Activated CD4-positive, alpha-beta T cell treated with anti-CD3 and anti-CD28 coated beads, Interleukin-10, Interleukin-2, amounts not matched to agents 100 ng/mL and 50 ng/mL, durations not matched to agents 16 hours and 8 hours (primary cell): ENCODE measurements at places on chromosomes 2 and 18.

GRCh38 chr2:181203412-181203811 is 223.0 kb downstream of the UBE2E3 start:
- no peak for DNase-seq

GRCh38 chr2:19124135-19124534 is 234.3 kb downstream of the OSR1 start:
- no peak for DNase-seq

DNA sequence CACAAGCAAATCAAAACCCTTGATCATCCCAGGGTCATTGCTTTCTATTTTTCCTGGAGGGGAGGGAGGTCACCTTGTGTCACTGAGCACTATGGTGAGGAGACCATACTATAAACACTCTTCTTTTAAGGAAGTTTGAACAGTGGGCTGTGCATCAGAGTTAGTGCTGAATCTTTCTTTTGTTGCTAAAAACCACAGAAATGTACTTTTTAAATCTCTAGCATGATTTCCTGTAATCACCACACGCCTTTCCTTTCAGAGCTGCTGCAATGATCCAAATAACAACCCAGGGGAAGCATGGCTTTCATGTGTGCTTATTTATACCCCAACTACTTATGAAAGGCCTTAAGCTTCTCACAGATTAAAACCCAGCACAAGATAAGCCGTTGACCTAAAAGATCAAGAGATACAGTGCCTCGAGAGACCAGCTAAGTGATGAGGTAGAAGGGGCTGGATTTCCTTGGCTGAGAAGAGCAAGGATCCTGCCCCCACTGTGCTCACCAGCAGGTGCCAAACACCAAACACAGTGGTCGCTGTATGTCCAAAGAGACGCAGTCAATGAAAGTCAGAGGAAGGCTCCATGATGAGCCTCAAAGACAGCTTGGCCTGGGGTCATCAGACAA is 34.7 kb downstream of the TRABD2A start:
- DNase-seq, result peak; percentile 67

- no peak for DNase-seq
Observed at GRCh38 chr2:215764441-215765048, 248.8 kb downstream of the MREG start.

DNA sequence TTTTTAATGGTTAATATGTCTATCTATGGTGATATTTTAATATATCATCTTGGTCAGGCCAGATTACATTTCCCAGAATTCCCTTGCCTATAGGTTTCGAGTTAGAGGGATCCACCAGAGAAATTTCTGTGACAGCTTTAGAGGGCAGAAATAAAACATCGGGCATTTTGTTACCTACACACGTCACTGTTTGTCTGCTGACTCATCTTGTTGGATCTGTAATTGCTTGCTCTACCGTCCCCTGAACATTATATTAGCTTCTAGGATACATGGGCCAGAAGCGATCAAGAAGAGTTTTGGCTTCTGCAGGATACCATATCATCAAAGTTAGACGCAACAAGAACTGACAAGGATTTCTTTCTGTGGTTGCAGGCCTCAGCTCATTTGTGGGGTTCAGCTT is 795.8 kb upstream of the GCFC2 start:
- no peak for DNase-seq

DNA sequence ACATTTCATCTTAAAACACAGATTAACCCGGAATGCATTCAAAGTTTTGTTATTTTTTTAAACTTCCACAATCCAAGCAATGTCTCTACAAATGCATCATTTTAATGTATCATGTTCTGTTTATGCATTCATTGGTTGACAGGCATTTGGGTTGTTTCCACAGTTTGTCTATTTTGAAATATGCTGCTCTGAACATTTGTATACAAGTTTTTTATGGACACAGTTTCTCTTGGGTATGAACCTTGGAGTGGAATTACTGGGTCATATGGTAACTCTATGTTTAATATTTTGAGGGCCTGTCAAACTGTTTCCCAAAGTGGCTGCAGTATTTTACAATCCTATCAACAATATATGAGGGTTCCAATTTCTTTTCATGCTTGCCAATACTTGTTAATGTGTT is 57.3 kb downstream of the GULP1 start:
- DNase-seq, result no peak

GRCh38 chr2:145007960-145008263 is 488.0 kb upstream of the ZEB2 start:
- DNase-seq, result no peak

GRCh38 chr2:55590810-55591440 is 26.5 kb downstream of the PPP4R3B start:
- peak; percentile 81 for DNase-seq

- no peak for DNase-seq
Observed at GRCh38 chr2:152097801-152098495, 896 bp downstream of the CACNB4 start.

GRCh38 chr2:239263231-239263630 is 137.6 kb downstream of the HDAC4 start:
- DNase-seq, result no peak

- no peak for DNase-seq
Observed at GRCh38 chr2:164617466-164617865, 3.8 kb downstream of the GRB14 start.

DNA sequence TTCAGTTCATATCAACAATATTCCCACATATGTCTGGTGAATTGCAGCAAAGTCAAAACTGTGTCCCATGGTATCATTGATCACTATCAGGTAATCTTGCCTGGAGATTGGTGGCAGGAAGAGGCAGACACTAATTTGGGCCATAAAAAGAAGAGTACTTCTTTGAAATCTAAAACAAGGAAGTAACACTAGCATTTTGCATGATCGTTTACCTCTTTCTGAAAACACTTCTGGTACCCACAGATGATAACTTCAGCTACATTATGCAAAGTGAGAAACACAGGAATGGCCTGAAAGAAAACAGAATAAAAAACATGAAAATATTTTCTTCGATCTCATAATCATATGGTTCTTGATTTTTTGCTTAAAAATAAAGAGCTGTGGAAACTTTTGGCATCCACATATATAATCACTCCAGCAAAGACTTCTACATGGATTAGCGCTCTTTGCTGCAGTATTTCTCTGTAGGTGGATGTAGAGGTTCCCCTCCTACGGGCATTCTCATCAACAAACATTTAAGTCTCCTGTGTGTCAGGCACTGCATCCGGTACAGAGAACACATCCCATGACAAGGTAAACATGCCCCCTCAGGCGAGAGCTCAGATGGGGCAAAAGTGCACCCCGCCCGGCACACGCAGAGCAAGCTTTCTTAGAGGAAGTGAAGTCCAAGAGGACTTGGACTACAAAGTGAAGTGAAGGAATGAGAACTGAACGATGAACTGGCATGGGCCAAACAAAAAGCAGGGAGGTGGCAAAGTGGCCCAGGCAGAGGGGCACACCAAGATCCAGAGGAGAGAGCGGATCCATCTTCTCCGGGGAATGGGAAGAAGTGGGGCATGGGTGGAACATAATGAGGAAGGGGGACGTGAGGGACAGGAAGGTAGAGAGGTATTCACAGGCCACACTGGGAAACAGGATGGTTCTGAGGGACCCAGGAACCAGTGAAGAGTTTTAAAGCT is 68.0 kb upstream of the RIOK3 start:
- DNase-seq, result no peak

DNA sequence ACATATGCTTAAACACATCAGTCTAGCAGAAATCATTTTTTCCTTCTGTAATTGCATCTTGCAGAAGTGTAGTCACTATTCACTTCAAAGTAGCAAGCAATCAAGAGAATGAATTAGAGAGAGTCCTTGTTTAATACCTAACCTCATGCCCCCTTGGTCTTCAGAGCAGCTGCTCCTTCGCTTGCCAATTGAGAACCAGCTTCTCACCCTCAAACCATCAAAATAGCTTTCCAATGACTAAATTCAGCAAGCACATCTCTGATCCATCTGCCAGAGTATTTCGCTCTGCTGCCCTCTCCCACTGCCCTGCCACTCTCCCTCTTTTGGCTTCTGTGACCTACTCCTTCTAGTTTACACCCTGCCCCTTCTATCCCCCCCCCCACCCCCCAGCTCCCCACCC is 120.7 kb upstream of the AGAP1 start:
- no peak for DNase-seq

- peak; percentile 69 for DNase-seq
Observed at GRCh38 chr2:200787351-200788120, 24.2 kb upstream of the BZW1 start.

DNA sequence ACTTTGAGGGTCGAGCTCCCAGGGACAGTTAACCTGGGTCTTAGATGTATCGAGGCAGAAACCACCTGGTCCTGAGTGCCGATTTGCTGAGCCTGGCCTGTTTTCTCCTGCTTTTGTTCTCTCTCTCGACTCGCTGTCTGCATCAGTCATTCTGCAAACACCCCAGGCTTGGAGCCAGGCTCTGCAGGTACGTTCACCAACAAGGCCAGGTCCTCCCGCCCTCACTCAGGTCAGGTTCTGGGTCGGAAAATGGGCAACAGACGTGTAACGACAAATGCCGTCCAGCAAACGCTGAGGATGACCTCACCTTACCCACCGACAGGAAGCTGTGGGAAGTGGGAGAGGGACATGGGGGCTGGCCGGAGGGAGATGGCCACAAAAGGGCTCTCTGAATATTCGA is 57.7 kb upstream of the PXDN start:
- no peak for DNase-seq

- DNase-seq, result no peak
Observed at GRCh38 chr18:61703508-61703907, 189.3 kb downstream of the RNF152 start.

DNA sequence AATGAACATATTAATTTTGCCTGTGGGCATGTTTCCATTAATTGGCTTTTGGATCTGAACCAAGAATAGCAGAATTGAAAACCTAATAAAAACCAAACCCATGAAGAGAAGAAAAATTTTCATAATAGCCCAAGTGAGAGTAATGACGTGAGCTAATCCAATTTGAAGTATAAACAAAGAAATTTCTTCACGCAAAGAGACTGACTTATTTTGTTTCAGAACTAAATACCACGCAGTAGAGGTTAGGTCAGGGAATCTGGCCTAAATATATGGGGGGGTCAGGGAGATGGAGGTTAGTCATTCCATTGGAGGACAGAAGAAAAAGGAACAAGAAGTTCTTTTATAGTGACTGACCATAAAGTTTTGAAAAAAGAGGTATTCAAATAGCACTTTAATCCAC is 94.1 kb upstream of the CYP1B1 start:
- DNase-seq, result no peak

- peak; percentile 61 for DNase-seq
Observed at GRCh38 chr18:62281684-62282083, 43.4 kb upstream of the TNFRSF11A start.

- DNase-seq, result no peak
Observed at GRCh38 chr18:35662293-35663062, 80.9 kb downstream of the GALNT1 start.

GRCh38 chr18:32868406-32868805 is 95.6 kb upstream of the KLHL14 start:
- no peak for DNase-seq

DNA sequence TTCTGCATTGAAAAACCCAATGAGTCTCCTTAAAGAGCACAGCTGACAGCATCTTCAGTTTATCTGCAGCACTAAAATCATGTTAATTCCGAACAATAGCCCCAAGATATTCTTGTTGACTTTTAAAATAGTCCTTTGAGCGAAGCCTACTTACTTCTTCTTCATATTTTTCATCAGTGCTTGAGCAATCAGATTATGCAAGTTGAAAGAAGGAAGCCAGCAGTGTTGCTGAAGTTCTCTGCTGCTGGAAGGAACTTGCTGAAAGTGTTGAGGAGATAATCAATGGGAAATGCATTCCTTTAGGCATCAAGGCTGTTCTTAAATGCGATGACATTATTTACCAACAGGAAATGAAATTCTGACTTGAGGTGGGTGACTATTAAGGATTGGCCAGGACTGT is 105.9 kb upstream of the SNTG2 start:
- DNase-seq, result no peak

- no peak for DNase-seq
Observed at GRCh38 chr2:217225596-217225995, 365.7 kb upstream of the TNP1 start.

DNA sequence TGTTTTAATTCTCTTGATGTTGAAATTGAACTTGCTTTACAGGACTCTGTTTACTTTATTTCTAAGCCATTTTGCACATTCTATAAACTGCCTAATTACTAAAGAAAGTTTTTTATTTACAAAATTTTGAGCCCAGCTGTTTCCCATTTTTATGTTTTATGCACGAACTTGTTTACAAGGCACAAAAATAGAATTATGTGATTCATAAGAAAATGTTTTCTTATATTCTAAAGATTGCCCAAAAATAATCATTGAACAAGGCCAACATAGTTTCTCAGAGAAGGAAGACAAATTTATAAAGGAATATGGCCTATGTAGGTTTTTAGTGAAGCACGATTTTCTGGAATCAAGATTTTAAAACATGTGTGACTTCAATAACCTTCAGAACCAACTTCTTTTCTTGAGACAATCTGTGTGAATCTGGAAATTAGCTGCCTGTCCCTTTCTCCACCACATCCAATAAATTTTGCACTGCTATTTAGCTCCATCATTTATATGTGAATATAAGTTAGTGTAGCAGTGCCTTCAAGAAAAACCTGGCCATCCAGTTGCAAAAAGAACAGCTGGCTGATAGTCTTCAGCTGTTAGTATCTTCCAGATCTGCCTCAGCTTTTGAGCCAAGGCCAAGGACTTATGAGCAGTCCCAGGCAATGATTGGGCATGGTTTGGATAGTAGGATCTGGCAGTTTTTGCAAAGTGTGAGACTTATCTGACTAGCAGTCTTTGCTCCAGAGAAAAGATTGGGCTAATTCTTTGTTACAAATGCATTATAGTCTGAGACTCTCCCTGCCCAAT is 253.2 kb upstream of the COL3A1 start:
- DNase-seq, result no peak

GRCh38 chr2:64108666-64109241 is 35.5 kb downstream of the PELI1 start:
- DNase-seq, result no peak

DNA sequence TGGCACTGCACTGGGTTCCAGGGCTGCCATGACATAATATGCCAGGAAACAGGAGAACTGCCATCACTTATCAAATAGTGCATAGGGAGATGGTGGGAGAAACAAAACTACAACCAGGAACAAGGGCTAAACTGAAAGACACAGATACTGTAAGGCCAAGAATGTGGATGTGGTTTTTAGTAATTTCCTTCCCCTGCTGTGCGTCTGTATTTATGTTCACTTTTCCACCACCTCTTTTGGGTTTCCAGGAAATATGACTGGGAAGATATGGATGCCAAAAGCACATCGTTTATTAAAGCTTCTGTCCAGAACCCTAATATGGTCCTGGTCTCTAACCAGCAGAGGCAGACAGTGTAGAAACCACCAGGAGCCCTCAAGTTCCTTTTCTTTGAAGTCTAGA is 759.7 kb upstream of the FANCL start:
- no peak for DNase-seq

GRCh38 chr2:102030855-102031527 is 39.2 kb downstream of the IL1R2 start:
- no peak for DNase-seq

DNA sequence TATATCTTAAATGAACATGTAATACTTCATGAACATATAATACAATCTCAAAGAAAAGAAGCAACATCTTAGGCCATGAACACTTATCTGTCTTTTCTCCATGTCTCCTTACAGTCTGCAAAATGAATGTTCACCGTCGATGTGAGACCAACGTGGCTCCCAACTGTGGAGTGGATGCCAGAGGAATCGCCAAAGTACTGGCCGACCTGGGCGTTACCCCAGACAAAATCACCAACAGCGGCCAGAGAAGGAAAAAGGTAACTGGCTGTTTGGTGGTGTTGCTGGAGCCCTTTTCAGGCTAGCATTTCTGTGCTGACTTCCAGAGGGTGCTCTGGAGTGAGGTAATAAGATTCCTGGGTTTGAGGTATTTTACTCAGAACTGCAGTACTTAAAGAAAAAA is 295.9 kb upstream of the EPAS1 start:
- DNase-seq, result no peak

- no peak for DNase-seq
Observed at GRCh38 chr2:147483911-147484310, 360.9 kb upstream of the ACVR2A start.
